ENCODE measurements at places on chromosomes 13 and 19.

DNA sequence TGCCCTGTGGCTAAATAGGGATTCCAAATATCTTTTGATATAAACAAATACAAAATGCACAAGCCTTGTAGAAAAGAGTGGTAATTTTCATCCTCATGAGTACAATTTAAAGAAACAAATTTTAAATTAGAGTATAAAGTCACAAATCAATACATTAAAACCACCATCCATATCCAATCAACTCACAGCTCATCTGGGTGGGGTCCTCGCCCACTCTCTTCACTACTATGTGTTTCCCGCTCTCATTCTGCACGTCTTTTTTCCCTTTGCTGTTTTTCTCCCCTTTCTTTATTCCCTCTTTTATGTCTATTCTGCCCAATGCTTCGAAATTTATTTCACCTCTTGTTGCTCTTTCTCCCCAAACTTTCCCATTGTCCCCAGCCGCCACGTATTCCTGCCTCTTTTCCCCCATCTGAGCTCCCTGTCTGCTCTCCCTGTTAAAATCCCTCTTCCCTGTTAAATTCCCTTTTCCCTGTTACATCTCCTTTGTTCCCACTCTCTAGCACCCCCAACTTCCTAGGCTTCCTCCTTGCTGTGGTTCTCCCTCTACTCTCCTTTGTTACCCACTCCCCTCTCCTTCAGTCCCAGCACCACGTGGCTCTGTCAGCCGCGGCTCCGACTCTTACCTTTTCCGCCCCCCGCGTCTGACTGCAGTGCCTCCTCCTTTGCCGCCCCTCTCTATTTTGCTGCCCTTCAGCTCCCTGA, 1.3 kb downstream of the ZNF616 start:
- no peak for DNase-seq

- no peak for DNase-seq
Measured at GRCh38 chr13:113155982-113156655, 2.3 kb upstream of the PROZ start.

- DNase-seq: no peak
Measured at GRCh38 chr13:28859717-28860116, 39.6 kb downstream of the MTUS2 start.

- DNase-seq: no peak
Measured at GRCh38 chr13:36919171-36919832, 736 bp downstream of the SMAD9 start.

DNA sequence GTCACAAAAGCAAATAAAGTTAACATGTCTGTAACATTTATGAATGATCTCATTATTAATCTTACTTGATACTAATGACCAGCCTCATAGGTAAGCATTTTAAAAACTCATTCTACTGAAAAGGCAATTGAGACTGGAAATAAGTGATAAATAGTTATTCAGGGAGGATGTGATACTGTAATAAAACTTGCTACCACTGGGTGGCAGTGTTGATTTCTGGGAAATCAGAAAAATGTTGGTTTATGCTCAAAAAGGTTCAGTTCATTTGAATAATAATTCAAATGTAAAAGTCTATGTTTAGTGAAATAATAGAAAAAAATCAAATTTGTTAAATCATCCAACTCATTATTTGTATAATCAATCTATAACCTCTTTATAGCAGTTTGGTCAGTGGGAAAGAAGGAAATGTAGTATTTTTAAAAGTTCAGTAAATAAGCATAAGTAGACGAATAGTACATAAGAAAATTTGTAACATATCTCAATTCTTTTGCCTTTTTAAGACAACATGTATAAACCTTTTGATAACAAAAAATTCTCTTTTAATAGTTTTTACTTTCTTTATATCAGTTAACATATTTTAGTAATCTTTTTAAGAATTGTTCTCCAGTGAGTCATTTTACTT, 9.6 kb downstream of the ABHD13 start:
- DNase-seq: no peak
